ENCODE measurements at places on chromosomes 12 and 14.
A peak's percentile ranks its signal among the peaks of the same experiment; 100 is the strongest.

- no peak for DNase-seq
Measured at GRCh38 chr14:55964821-55965220, 153.4 kb upstream of the PELI2 start.

GRCh38 chr12:98275131-98275475 is 240.3 kb upstream of the TMPO start:
- DNase-seq = no peak

- no peak for DNase-seq
Measured at GRCh38 chr12:21627924-21628323, 23.3 kb upstream of the GYS2 start.

GRCh38 chr12:62806893-62807292 is 128.1 kb downstream of the PPM1H start:
- no peak for DNase-seq

DNA sequence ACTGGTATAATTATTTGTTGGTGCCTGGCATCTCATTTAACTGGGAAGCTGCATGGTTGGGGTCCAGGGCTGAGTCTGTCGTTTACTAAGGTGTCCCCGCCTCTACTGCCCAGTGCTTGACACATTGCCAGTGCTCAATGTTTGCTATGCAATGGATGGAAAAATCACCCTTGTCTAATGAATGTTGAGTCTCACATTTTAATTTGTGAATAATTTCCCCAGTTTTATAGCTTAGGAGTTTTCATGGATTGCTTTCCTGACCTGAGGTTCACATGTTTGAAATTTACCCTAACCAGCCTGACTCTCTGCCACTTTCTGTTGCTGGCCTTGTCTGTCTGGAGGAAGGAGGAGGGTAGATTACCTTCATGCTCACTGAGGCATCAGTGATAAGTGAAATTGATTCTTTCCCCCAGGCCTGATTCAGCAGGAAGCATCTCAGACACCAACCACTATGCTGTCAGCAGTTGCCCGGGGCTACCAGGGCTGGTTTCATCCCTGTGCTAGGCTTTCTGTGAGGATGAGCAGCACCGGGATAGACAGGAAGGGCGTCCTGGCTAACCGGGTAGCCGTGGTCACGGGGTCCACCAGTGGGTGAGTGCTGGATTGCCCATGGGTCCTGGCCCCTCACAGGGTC is 2.4 kb downstream of the DHRS2 start:
- DNase-seq = no peak

DNA sequence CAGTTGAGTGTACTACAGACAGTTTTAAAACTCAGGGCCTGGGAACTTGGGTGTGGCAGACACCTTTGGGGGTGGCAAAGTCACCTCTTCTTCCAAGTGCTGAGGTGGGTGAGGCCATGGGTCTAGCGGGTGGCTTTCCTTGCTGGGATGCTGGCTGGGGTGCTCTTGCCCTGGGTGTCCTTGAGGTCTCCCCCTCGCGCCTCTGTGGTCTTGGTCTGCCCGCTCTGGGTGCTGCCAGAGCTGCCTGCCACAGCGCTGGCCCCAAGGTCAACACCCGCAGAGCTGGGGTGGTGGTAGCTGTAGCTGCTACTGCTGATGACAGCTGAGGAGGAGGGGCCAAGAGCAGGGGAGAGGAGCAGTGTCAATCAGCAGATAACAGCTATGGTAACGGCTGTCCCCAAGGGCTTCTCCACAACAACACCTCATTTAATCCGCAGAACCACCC is 6.8 kb downstream of the KRT74 start:
- DNase-seq = no peak

DNA sequence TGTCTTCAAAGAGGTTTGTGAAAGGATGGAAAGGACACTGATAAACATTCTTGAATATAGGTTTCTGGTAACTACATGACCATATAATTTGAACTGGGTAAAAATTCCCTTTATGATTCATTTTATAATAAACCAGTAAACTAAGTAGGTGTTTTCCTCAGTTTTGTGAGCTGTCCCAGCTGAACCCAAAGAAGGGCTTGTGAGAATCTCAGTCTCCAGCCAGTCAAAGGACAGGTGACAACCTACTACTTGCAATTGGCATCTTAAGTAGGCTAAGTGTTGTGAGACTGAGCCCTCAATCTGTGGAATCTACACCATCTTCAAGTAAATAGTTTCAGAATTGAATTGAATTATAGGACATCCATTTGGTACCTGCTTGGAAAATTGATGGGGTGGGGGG is 75.2 kb downstream of the MYF5 start:
- no peak for DNase-seq

DNA sequence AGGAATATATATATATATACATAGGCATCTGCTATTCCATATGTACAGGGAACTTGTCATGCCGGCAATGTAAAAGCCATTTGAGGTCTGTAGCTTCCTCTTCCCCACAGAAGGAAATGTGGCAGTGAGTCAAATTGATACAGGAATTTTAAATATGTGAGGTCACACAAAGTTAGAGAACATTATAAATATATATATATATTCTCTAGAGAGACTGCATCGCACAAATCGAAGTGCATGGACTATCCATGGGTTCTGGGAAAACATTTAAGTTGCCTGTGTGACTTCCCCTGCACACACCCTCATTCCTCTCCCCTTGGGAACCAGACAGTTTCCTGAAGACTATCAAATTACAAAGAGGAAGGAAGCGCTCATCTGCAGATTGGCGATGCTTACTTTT is 100.9 kb upstream of the CCDC91 start:
- DNase-seq = peak; percentile 14

- DNase-seq = no peak
Measured at GRCh38 chr12:132881818-132882217, 5.6 kb downstream of the CHFR start.

- no peak for DNase-seq
Measured at GRCh38 chr14:36510078-36510799, 9.8 kb downstream of the NKX2-1 start.

DNA sequence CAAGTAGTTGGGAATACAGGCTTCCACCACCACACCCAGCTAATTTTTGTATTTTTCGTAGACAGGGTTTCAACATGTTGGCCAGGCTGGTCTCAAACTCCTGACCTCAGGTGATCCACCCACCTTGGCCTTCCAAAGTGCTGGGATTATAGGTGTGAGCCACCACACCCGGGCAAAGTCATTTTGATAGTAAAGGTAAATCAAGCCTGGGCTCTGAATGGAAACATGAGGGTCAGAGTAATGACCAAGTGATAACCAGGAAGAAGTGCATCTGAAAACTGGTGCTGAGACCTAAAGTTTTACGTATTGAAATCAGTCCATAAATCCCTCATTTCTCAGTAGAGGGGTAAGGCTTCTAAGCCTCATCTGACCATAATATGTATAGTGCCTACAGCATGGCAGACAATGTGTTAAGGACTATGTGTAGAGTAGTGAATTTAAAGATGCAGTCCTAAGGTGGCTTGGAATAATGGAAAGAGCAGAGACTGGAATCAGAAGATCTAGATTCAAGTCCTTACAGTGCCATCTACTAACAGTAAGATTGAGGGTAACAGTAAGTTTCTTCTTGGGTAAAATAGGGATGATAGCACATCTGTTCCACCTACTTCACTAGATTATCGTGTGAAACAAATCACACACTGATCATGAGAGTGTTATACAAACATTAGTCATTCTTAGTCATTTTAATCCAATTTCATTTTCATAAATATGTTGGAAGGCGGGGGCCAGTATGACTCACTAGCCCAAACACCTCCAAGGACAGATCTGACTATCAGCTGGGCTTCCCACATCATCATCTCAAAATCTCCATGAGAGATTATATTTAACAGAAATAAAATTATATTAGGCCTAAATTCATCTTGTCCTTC is 11.2 kb downstream of the MAP4K5 start:
- DNase-seq = peak; percentile 24

GRCh38 chr14:55117803-55118441 is 11.1 kb upstream of the LGALS3 start:
- DNase-seq = peak; percentile 87

DNA sequence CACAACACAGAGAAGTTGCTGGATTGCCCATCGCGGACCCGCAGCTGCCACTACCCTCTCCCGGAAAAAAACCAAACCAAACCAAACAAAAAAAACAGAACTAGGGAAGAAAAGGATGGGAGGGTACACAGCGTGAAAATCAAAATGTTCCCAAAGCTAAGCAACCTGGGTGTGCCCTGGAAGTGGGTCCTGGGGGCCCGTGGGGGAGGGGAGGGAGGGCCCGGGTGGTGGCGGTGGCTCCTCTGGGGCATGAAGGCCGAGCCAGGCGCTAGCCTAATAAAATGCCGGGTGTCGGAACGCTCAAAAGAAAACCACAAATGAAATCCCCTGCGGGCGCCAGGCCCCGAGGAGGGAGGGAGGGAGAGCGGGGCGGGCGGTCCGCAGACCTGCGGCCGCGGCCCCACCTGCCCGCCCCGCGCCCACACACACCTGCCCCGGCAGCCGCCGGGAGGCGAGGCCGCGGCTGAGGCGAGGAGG is 787 bp downstream of the HECTD4 start:
- no peak for DNase-seq

DNA sequence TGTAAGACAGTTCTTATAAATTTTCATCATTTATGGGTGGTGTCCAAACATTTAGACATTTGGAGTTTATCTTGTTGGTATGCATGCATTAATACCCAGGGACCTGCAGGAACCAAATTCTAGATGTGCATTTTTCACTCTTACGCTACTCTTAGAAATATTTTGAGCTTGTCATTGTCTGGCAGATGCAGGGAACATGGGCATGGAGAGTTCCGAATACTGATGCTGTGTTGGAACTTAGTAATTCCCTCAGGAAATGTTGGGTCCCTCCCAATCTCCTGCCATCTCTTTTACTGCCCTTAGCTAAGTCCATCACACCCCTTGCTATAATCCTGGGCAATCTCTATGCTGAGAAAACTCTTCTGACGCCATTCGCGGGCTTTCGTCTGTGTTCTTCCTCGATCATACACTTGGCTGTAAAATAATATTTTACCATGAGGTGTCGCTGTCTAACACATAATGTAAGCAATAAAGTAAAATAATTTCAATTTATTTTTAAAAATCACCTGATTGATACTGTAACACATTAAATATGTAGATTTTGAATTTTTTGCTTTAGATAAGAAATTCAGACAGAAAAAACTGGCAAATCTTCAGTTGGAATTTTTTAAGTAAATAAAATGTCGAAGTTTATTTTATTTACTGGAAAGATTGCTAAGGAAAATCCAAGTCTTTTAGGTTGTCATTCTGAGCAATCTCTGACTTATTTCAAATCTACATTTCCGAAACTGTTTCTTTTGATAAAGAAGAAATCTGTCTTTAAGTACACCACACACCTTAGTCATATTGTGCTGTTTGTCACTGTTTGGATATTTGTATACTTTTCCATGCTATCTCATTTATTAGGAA is 304.1 kb upstream of the SSTR1 start:
- peak; percentile 42 for DNase-seq

GRCh38 chr12:15575671-15576541 is 213.3 kb downstream of the EPS8 start:
- no peak for DNase-seq

GRCh38 chr12:32450768-32451167 is 51.4 kb downstream of the FGD4 start:
- no peak for DNase-seq

- no peak for DNase-seq
Measured at GRCh38 chr12:64491718-64492117, 39.8 kb downstream of the TBK1 start.

- no peak for DNase-seq
Measured at GRCh38 chr14:48788771-48789170, 797.4 kb downstream of the RPS29 start.

- DNase-seq = peak; percentile 49
Measured at GRCh38 chr12:95848575-95849388, 10.0 kb upstream of the SNRPF start.

DNA sequence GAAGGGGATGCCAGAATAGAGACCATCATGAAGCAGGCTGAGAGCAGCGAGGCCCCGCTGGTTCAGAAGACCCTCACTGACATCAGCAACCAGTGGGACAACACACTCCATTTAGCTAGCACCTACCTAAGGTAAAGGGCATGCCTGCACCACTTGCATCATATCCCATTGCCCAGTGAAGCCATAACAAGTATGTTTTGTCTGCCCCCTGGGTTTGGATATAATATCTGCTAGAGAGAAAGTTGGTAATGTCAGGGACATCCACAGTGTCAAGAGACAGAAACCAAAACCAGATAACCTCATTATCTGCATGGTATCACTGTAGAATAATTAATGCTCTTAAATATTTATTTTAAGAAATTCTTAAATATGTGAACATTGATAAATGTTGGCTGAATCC is 173.8 kb downstream of the SYNE2 start:
- no peak for DNase-seq

- no peak for DNase-seq
Measured at GRCh38 chr14:105061428-105062047, 3.7 kb downstream of the GPR132 start.

DNA sequence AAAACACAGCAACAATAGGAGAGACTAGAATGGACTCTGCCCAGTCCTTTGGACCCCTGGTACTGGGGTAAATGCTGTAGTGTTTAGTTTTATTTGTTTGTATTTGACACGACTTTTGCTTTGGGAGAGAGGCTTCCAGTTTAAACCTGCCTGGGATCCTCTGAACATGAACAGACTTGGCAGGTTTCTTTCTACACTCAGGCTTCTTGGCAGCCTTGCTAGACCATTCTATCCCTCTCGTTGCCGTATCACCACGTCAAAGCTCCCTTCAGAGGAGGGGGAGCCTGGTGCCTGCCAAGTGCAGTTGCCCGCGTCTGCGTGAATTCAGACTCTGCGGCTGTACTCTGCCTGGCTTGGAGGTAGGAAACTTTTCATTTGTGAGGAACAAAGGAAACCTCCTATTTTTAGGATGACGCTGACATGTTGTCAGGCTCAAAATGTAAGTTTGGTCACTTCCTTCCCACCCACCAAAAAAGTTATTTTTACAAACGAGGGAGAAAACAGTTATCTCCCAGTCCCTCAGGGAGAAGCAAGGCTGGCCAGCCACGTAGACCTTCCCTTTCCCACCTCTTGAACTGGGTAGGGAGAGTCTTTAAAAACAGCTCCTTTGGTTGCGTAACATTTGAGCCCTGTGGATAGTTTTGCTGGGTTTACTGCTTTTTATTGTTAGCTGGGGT is 25.9 kb downstream of the CD9 start:
- no peak for DNase-seq

DNA sequence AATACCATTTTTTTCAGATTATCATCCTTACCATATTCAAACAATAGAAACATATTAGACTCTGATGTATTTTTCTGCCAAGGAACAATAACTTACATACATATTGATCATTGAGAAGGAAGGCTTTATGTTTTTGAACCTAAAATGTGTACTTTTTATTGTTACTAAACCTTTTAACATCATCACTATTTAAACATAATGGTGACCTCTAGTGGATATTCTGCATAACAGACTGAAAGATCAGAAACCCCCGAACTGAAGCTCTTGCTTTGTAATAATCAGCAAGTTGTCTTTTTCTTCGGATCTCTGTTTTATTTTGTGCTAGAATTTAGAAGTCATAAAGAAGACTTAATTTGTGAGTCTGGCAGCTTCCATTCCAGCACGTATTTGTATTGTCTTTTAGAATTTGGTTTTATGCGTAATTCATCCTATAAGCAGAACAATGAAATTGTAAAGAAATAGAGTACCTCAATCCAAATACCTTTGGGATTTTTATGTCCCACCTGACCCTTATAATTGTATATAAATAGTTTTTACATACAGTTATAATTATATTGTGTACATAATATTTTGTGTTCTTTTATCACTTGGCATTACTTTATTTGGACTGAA is 125.9 kb upstream of the ATF1 start:
- peak; percentile 43 for DNase-seq

GRCh38 chr12:94756789-94757188 is 106.4 kb upstream of the TMCC3 start:
- no peak for DNase-seq
